ENCODE measurements at places on chromosomes 2 and 18. TPM values are rescaled to one million over a fixed set of nuclear protein-coding genes. Genes with fewer than 3 reads are reported as not detected.

The CD8B gene
- polyA plus RNA-seq, result not detected

The ADRA2B gene
- not detected for polyA plus RNA-seq

DNA sequence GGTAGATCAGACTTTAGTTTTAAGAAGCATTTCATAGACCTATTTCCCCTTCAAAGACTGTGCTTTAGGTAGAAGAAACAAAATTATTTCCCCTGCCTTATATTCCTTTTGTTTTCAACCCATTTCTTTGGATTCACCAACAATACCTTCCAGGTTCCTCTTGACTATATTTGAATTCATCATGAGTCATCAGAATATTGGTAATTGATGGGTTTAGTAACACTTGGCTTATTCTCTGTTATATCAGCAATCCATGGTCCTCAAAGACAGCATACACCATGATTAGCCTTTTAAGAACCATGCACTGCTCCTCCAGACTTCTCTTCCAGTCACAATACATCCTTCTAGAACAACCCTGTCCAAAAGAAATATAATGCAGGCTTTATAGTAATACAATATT is 83.0 kb upstream of the NOSTRIN start:
- DNase-seq, result no peak

DNA sequence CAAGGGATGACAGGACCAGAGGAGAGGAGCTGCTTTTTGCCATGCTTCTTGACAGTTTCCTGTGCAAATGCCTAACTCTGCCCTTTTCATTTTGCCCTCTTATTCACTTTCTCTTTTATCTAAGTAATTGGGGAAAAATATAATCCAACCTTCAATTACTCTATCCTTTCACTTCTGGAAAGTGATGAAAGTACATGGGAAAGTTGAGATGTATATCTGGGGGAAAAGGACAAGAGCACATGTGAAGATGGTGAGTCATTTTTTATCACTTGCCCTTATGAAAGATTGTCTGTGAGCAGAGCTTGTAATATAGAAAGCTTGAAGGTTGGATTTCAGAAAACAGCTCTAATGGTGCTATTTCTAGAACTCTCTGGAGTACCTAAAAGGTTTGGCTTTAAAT is 1070.7 kb downstream of the CNTNAP5 start:
- no peak for DNase-seq

GRCh38 chr2:177260379-177260778 is 4.1 kb downstream of the NFE2L2 start:
- DNase-seq, result no peak

- no peak for DNase-seq
Observed at GRCh38 chr2:70981866-70982810, 3.7 kb downstream of the ANKRD53 start.

DNA sequence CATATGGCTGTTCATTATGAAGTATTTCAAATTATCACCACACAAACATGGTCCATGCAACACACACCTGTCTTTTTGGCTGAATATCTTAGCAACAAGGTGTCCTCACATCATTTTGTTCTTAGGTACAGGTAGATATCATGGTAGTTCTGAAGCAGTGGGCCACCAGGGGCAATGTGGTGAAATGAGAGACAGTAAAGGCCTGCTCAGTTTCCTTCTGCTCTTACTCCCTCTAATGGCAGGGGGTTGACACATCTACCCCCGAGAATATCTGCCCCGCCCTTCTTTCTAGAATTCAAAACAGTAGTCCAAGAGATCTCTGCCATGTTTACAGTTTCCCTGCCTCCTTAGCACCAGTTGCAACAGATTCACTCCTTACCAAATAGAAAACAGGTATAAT is 147.0 kb upstream of the KLHL14 start:
- DNase-seq, result peak; percentile 17

The GCKR gene
- polyA plus RNA-seq, result 0.67 TPM

DNA sequence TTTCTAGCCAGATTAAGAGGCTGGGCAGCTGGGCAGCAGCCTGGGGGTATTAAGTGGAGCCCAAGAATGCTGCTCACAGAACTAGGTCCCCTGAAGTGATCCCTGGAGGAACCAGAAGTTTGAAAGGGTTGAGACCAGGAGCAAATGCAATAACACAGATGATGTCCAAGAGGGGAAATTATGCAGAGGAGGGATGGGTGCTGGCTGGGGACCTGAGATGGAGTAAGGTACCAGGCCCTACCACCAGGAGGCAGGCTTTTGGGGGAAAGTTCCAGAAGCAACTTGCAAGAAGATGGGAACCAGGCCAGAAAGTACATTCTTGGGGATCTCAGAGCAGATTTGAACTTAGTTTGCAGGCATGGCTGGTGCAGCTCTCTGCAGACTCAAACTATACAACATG is 175.1 kb downstream of the NCK2 start:
- no peak for DNase-seq

DNA sequence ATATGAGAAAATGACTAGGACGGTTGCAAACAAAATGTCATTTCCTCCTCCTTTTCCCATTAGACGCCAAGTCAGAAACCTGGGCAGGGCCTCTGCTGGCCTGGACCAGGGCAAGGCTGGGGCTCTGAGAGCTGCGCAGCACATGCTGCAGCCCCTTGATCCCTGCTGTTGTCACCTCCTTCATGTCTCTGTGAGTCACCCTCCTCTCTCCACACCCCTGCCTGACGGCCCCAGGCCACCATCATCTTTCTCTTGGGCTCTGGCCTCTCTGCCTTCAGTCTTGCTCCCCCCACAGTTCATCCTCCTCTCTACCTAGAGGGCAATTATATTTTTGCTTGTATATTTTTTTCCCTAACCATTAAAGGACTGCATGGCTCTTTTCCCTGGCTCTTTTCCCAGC is 10.0 kb downstream of the FLACC1 start:
- no peak for DNase-seq

- no peak for DNase-seq
Observed at GRCh38 chr18:58501066-58501896, 127.6 kb downstream of the ALPK2 start.

The TEX44 gene
- polyA plus RNA-seq, result not detected

DNA sequence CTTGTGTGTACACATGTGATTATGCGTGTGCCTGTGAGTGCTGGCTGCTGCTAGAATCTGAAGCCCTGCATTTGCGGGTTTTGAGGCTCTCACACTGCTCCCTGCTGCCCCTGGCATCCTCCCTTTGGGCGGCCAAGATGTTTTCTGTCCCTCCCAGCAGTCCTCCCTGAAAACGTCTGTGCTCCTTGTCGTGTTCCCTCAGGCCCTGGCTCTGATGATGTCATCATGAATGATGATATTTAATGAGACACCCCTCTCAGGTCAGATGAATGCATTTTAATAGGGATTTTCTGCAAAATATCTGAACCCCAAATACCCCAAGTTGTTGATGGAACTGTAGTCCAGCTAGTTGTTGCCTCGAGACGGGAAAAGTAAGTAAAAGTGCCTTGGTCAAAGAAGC is 73.1 kb downstream of the TSHZ1 start:
- no peak for DNase-seq

The ALPG gene
- not detected for polyA plus RNA-seq

The TPGS2 gene
- 235 TPM for polyA plus RNA-seq

The SCN9A gene
- 5.9 TPM for polyA plus RNA-seq

- no peak for DNase-seq
Observed at GRCh38 chr2:229635371-229635680, 79.0 kb downstream of the DNER start.

The VIT gene
- polyA plus RNA-seq, result not detected

The MORN2 gene
- polyA plus RNA-seq, result 23.7 TPM

DNA sequence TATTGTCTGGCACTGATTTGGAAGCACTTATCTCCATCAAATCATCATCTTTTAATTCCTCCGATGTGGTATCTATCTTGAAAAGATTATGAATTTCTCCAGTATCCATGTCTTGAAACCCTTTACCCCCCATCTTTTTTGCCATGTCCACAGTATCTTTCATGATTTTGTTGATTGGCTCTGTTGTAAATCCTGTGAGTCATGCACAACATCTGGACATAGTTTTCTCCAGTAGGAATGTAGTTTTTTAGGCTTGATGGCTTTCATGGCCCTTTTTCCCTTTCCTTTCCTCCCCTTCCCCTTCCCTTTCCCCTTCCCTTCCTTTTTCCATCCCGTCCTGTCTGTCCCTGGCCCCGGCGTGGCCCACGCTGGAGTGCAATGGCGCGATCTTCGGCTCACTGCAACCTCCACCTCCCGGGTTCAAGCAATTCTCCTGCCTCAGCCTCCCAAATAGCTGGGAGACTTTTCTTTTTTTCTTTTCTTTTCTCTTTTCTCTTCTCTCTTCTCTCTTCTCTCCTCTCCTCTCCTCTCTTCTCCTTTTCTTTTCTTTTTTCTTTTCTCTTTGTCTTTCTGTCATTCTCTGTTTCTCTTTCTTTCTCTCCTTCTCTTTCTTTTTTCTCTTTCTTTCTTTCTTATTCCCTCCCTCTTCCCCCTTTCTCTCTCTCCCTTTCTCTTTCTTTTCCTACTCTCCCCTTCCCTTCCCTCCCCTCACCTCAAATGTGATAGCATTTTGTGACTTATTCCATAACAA is 18.4 kb upstream of the ZNF638 start:
- DNase-seq, result no peak

GRCh38 chr2:95231723-95232122 is 24.4 kb downstream of the ZNF892 start:
- DNase-seq, result peak; percentile 80

DNA sequence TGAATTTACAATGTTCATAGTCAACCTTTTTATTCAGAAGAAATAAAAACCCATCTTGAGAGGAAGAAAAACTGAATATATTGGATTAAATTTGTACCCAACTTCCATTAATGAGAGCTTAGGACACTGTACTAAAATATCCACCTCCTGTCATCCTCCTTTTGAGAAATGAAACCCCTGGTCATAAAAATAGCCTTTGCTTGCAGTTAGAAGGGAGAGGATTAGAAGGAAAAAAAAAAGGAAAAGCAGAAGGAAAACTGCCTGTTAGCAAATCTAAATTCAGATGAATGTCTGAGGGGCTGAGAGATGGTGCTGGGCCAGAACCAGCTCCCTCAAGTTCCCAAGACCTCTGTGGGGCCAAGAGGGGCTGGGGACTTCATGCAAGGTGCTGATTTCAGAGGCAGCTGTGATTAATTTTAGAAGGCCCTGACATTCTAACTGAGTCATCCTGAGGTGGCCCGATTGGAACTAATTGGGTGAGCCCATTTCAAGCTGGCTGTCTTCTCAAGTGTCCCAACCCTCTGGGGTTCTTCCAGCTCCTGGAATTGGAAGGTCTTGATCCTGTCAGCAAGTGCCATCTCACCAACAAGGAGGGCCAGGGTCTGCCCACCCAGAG is 38.4 kb upstream of the BIN1 start:
- no peak for DNase-seq

GRCh38 chr2:71637168-71637567 is 183.8 kb downstream of the DYSF start:
- no peak for DNase-seq

GRCh38 chr2:172725746-172726145 is 9.9 kb upstream of the RAPGEF4 start:
- DNase-seq, result no peak

The SERPINB12 gene
- polyA plus RNA-seq, result not detected

The CABYR gene
- polyA plus RNA-seq, result 15.0 TPM

- no peak for DNase-seq
Observed at GRCh38 chr2:172769879-172770278, 34.2 kb downstream of the RAPGEF4 start.

DNA sequence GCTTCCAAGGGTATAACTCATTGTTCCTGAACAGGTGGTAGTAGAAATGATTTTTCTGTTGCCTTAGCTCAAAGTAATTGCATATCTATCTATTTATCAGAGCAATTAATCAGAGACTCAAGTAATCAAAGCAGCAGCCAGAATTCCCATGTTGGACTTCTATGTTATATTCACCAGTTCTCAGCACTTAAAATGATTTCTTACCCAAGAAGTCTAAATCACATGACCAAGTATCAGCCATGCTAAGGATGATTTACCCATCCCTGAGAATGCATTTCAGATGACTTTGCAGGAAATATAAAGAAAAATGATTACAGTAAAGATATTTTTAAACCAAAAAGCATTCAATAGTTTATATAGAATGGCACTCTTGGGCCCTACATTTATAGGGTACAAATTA is 352.2 kb downstream of the NUP35 start:
- DNase-seq, result no peak

DNA sequence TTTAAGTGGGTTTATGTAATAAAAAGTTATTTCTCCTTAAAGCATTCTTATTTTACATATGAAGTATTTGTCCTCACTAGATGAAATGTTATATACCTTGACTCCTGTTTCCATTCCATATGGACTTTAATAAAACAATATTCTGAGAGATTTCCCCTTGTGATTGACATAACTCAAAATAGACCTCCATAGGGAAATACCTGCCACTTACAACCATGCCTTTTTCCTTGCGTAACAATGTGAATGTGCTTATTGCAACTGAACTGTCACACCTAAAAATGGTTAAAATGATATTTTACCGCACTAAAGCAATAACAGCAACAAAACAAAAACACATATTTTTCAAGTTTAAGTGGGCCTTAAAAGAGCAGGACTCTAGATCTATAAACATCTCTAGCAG is 70.3 kb upstream of the TGIF1 start:
- DNase-seq, result no peak

GRCh38 chr2:144052083-144052482 is 467.8 kb downstream of the ZEB2 start:
- DNase-seq, result no peak

DNA sequence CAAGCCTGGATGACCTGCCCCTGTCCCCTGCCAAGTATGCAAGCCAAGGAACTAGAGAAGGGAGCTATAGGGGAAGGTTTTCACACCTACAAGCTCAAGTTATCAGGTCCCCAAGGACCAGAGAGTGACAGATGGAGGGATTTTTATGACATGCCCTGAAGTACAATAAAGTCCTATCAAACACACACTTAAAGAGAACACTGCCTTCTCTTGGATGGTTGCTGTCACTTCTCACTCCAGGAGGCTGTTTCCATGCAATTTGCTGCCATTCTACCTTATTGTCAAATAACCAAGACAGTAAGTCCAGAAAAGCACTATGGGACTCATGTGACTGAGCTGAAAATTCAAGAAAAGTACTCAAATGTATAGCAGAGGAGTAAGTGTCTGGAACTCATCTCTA is 76.6 kb upstream of the DDX18 start:
- no peak for DNase-seq

The CYP26B1 gene
- 0.26 TPM for polyA plus RNA-seq

GRCh38 chr2:19228715-19229114 is 129.7 kb downstream of the OSR1 start:
- DNase-seq, result no peak

Data from SK-N-SH (cell line).